ENCODE measurements at places on chromosomes 4 and X.
A peak's percentile ranks its signal among the peaks of the same experiment; 100 is the strongest.

DNA sequence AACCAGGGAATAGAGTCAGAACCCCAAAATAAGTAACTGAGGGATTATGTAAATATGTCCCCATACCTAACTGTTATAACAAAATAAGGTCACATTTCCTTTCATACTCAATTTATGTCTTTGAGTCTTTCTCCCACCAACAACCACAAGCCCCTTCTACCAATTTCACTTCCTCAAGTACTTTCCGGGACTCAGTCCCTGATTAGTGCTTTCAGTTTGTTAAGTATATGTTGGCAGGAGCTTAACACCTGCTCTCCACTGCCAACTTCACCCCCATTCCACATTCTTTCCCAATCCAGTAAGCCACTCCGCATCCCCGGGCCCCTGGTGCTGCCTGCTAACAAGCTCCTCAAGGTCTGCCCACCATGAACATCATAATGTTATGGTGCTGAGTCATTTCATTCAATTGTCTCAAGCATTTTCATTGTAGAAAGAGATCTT is 71.3 kb upstream of the SPRY1 start:
- no peak overlapping the region for H3K4me3 ChIP-seq
- no peak overlapping the region for H3K27ac ChIP-seq
- H3K4me1 ChIP-seq, result peaks cover 5% of the 10 kb centered on the region
- no peaks in the 10 kb centered on the region for H3K36me3 ChIP-seq

- no peak overlapping the region for H3K27ac ChIP-seq
- peaks cover 38% of the 10 kb centered on the region for H3K4me1 ChIP-seq
- H3K36me3 ChIP-seq, result no peaks in the 10 kb centered on the region
- H3K27me3 ChIP-seq, result peaks cover 3% of the 10 kb centered on the region
- no peak overlapping the region for H3K4me3 ChIP-seq
Observed at GRCh38 chrX:71665747-71666146, 1.6 kb upstream of the LOC101059915 start.

DNA sequence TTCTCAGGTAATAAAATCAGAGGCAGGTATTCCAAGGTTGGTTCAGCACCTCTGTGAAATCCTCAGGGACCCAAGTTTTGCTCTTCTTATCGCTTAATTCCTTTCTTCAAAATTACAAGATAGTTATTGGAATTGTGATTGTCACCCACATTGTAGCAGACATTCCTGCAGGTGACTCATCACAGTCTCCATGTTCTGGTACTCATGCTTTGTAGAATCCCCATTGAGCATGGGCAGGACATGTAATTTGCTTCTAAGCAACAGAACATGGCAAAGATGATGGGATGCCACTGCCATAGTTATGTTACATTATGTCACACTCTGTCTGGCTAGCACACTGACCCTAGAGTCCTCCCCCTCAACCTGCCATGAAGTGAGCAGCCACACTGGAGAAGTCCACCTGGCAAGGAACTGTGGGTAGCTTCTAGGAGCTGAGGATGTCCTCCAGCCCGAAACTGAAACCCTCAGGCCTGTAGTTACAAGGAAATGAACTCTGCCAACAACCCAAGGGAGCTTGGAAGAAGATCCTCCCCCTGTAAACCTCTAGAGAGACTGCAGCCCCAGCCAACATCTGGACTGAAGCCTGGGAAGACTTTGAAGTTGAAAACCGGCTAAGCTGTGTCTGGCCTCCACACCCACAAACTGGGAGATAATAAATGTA is 58.3 kb upstream of the GUCY1A1 start:
- peaks cover 3% of the 10 kb centered on the region for H3K4me1 ChIP-seq
- H3K27ac ChIP-seq, result no peak overlapping the region

DNA sequence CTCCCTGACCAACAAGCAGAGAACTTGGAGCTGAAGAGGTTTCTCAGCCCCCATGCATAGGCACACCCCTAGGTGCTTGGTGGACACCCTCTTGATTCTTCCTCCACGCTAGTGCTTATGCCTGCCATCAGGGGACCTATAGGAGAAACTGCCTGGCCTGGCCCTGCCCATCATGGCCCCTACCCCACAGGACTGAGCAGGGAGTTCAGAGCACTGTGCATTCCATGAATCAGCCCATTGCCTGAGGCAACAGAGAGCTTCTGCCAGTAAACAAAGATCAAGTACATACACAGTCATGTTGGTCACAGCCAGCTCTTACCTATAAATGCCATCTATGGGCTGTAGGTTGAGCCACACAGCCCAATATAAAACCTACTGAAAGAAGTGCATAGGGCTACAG is 99.1 kb upstream of the EDNRA start:
- H3K27me3 ChIP-seq, result no peaks in the 10 kb centered on the region
- no peak overlapping the region for H3K27ac ChIP-seq
- H3K4me3 ChIP-seq, result no peak overlapping the region
- DNase-seq, result no peak

DNA sequence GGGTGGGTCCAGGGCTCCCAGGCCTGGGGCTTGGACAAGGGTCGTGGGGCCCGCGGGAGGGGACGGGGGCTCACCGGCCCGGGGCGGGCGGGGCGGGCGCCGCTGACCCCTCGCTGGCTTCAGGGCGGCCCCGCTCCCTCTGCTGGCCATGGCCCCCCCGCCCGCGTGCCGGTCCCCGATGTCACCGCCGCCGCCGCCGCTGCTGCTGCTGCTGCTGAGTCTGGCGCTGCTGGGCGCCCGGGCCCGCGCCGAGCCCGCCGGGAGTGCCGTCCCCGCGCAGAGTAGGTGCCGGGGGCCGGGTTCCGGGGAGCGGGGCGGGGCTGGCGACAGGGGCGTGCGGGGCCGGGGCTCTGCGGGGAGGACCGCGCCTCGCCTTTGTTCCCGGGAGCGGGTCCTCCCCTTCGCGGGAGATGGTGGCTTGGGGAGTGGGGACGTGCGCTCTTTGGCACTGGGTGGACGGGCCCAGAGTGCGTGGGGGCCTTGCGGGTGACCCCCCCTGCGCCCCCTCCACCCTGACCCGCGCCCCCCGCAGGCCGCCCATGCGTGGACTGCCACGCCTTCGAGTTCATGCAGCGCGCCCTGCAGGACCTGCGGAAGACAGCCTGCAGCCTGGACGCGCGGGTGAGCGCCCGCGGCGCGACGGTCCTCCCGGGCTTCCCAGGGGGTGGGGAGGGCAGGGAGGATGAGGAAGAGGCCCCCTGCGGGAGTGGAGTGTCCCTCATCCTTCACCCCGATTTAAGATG is 16.8 kb upstream of the NAT8L start:
- peak overlapping the region; percentile 57 for H3K4me3 ChIP-seq
- H3K36me3 ChIP-seq, result no peaks in the 10 kb centered on the region
- no peaks in the 10 kb centered on the region for H3K4me1 ChIP-seq
- H3K27me3 ChIP-seq, result peaks cover 16% of the 10 kb centered on the region
- peak; percentile 51 for DNase-seq
